ENCODE measurements at places on chromosomes 6 and 20.

- DNase-seq: peak; percentile 89
Observed at GRCh38 chr20:25407311-25408169, at the start of gene GINS1. Gene GINS1 (plus strand): TSS chr20:25407673. CDS start chr20:25407821, 148 bp downstream.

DNA sequence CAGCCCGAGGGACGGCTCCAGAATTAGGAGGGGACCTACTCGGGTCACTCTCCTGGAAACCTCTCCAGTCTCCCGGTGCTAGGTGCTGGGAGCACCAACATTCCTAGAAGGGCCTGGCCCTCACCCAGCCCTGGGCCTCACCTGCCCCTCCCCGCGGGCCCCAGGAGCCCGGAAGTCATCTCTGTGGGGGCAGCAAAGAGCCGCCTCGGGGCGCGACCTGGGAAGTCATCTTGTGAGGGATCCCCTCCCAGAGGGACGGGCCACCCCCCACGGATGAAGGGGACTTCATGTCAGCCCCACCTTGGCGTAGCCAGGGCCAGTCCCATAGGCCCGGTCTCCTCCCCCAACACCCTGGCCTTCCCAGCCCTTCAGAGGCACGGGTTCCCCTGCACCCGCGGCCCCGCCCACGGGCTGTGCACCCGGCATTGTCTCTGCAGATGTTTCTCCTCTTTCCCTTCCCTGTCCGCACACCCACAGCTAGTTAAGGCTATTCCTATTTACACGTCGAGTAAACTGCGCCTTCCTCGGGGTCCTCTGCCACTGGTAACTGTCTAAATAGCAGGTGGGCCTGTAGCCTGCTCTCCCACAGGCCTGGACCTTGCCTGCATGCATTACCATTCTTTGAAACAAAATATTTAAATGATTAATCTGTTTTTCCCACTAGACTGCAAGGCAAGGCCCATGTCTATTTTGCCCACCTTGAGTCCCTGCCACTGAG lies 896 bp upstream of the RNASET2 start:
- no peak for DNase-seq

DNA sequence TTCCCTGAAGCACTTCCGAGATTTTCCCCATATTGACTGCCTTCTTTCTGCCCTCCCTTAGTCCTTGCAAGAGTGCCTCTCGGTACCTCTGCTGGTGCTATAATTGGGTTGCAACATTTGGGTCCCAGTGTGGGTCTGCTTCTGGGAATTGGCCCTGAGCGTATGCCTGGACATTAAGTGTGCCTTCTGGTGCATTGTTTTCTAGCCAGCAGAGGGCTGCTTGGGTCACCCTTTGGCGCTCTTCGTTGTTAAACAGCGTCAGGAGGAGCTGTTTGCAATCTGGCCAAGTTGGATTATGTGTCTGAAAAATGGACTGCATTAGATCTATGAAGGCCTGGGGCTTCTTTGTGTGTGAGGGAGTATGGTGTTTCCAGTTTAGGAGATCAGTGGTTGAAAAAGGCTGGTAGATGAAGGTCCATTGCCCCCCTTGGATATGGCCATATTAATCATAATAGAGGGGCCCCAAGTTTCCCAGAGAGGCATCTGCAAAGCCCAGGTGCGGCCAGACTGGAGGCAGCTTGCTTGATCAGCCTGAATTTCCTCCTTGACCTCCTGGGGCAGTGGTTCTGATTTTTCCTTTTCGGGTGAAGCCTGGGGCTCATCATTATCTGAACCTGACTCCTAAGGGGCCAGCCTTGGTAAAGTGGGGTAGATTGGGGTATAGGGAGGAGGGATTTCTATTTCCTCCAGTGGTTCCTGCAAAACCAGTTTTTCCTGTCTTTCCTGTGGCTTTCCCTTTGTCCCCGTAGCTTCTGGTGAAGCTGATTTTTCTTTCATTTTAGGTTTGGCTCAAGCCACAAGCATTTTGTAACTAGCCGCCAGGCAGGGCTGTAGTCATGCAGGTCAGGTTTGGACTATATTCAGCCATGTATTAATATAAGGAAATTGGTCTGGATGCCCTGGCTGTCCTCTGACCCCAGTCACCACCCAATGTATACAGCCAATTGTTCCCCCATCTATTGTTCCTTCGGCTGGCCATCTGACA lies 85.4 kb upstream of the GPR6 start:
- peak; percentile 37 for DNase-seq

DNA sequence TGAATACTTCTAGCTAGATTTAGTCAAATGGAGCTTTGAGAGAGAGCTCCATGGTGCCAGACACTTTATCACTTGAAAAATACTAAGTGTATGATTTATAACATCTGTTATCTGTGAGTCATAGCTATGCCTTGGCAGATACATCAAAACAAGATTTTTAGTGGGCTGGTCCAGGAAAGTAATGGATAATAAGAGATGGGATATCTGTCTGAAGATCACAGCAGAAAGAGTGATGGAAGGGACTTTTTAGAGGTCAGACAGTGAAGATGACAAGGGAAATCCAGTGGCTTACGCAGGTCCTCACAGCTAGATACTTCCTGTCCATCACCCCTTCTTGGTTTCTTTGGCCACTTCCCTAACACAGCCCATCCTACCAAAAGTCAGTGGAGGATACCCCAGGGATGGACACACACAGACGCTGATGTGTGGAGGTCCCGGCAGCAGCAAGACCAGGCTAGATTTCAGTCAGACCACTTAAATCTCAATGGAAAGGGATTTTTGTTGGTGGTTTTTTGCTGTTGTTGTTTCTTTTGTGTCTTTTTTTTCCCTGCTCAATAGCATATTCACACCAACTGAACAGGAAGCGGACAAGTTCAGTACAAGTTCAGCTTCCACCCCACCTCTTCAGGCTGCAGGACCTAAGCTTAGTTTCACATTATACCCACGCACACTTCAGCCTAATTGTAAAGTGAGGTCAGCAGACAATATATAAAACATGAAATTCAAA lies 209.3 kb downstream of the ALDH8A1 start:
- no peak for DNase-seq

DNA sequence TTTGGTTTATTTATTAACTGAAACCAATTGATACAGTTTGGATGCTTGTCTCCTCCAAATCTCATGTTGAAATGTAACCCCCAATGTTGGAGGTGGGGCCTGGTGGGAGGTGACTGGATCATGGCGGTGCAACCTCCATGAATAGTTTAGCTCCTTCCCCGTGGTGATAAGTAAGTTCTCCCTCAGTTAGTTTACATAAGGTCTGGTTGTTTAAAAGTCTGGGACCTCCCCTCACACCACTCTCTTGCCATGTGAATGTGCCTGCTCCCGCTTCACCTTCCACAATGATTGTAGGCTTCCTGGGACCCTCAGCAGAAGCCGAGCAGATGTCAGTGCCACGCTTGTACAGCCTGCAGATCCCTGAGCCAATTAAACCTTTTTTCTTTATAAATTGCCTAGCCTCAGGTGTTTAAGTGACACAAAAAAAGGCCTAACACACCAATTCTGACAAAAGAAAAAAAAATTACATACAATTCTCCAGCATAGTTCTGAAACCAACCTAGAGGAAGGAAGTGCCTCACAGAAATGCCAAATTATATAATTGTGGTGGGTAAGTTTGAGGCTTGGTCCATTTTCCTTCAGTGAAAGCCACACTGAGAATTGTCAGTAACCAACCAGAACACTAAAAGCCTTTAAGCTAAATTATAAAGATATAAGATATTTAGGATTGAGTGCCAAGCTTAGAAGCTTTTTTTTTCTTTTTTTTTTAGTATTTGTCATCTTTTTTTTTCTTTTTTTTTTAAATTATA lies 15.0 kb downstream of the MAP7 start:
- no peak for DNase-seq

GRCh38 chr6:154292855-154293519 lies 63.6 kb downstream of the IPCEF1 start:
- no peak for DNase-seq

DNA sequence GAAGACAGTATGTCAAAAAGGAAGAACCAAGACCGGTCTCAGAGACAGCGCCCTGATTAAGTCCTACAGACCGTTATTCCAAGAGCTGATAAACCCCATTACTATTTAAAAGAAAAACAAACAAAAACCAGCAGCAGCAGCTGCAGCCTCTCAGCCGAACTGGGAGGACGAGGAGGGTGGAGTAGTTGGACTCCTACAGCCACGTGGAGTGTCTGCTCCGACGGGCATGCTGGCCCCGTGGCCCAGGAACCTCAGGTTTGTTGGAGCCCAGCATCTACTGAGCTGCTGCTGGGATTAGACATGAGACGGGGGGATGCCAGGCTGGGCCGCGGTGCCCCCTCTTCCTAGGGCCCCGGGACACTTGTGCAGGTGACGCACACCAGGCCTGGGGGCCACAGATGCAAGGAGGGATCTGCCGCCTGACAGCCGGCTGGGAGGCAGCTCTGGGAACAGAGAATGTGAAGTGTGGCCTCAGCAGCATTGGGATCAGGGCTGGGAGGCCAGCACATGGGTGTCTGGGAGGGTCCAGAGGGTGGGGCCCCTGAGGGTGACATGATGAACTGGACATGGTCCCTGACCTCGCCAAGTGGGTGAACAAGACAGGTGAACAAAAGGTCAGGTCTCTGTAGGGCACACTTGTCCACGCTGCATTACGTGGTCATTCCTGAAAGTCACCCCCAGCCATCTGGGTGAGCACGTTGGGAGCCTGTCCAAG lies 2.9 kb upstream of the ZBTB46 start:
- DNase-seq: no peak

- no peak for DNase-seq
Observed at GRCh38 chr6:132058975-132059374, 107.8 kb upstream of the CCN2 start.

DNA sequence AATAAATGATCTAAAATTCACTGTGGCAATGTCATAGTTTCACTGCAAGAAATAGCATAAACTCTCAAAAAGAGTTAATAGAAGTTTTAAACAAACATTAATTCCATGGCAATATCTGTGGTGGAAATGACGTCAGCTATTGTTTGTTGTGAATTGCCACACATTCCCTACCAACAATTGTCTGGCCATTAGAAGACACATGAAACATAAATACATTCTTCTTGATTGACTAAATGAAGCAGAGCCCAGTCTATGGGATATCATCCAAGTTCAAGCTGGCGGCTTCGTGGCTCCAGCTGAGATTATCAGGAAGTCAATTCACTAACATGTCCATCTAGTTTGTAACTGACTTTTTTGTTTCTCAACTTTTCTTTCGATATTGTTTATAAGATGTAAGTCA lies 369.0 kb downstream of the ARHGAP18 start:
- DNase-seq: no peak

DNA sequence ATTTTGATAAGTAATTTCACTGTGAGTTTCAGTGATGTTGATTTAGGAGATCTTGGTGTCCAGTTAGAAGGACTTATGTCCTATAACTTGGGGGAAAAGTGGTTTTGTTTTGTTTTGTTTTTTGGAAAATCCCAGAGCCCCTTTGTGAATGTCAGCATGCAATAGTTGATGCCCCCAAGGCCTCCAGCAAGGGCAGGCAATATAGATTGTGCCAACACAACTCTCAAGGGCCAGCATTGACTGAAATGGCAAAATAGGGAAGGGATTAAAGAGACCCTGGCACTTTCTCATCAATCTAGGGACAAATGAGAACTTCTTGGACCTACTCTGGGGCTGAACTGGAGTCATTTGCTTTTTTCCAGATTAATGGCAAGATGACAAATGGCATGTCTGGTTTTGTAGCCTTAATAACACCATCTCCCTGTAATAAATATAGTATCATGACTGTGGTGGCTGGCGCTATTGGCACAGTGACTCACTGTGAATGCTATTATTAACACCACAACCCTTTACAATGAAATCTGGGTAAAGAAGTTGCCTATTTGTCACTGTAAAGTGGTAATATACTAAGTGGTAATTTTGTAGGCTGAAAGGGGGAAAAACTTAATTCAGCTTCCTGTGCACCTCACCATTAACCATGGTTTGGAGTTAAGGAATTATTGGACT lies 51.8 kb downstream of the ABRACL start:
- DNase-seq: no peak
